Stimulated activated CD4-positive, alpha-beta T cell treated with anti-CD3 and anti-CD28 coated beads, Interleukin-2, amount 100 ng/mL, for 4 hours (primary cell): ENCODE measurements at places on chromosomes 5 and 9.

- no peak for DNase-seq
These were observed 18.9 kb downstream of the SQSTM1 start for GRCh38 chr5:179839328-179840256.

DNA sequence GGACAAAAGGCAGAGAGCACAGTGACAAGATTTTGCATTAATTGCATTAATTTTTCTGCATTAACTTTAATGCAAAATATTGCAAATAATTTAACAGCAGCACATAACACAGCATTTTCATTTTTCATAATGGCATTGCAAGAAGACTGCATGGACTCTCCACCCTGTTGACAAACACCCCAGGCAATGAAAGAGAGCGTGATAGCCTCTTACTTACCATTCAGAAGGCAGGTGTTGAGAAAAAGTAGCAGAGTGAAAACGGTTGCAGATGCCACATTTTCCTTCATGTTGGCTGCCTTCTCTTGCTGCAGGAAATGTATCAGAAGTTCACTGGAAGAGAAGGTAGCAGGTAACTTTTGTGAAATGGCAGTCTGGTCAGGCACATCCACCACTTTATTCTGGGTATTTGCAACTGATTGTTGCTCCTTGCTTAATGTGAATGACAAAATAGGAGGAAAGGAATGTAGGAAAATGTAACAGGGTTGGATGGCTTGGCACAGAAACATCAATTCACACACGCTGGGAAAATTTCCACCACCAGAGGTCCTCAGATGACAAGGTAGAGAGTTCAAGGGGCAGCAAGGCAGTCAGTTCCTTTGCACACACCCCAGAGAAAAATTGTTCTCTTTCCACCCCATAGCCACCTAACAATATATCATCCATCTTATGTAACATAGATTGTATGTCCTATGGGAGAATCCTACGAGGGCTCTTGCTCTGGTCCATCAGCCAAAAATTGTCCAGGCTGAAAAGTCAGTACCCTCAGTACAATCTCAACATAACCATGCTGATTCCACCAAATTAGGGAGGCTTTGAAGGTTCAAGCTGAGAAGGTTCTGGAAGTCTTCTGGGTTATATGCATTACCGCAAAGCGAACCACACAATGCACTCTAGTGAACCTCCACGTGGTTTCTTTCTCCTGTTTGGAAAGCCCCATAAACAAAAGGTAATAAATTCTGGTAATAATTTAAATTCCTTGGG lies 41.9 kb upstream of the AGXT2 start:
- DNase-seq: peak; percentile 17

DNA sequence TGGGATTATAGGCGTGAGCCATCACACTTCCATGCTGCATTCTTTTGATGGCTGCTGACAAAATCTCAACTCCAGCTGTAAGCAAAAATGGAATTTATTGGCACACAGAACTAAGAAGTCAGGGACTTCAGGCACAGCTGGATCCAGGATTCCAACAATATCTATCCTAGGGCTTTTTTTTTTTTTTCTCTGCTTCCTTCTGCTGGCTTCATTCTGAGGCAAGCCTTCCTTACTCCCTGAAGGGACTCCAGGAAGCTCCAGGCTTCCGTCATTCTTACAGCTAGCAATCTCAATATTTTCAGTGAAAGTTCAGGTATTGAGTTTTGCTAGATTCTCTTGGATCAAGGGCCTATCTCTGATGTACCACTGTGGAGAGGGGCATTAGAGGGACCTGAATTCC lies 66.1 kb downstream of the GALNT12 start:
- DNase-seq: no peak

- no peak for DNase-seq
These were observed 70.6 kb downstream of the DCP2 start for GRCh38 chr5:113047234-113047633.

DNA sequence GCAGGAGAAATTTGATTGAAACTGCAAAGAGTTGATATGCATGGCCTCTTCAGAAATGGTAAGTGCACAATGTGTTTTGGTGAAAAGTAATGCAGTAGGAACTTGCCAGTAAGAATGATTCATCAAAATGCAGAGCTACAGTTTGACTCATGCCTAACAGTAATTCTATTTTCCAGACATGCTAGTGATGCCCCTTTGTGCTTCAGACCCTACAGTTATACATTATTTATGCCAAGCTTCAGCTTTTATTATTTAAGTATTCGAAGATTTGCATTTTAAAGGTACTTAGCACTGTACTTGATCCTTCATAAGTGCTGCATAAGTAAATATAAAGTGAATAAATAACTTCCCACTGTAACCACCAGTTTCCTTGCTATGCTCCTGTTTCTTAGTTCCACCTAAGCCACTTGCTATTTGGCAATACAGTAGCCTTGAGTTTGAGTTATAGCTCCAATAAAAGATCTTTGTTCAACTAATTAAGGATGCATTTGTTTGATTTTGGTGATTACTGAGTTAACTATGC lies 3.6 kb upstream of the SPATA31E1 start:
- no peak for DNase-seq

GRCh38 chr9:131815970-131816873 lies 76.3 kb upstream of the RAPGEF1 start:
- DNase-seq: no peak

GRCh38 chr5:177295924-177296323 lies 7.6 kb downstream of the RAB24 start:
- DNase-seq: no peak

GRCh38 chr5:45454114-45454513 lies 242.1 kb downstream of the HCN1 start:
- DNase-seq: no peak

DNA sequence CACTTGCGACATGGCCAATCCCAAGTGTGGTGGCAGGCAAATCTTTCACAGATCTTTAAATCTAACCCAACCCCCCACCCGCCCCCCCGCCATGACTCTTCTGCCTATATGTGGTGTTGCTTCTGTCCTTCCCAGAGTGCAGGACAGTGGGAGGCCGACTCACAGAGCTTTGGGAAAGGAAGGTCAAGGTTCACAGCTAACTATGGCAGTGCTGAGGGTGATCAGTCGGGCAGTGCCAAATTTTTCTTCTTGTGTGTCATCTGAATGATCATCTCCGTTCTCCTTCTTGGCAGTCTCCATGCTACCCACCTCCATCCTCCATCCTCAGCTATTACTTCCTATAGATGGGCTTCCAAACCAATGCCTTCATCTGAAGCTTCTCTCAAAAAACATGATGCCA lies 129.0 kb upstream of the NFIB start:
- no peak for DNase-seq

GRCh38 chr9:25261445-25261844 lies 416.8 kb downstream of the TUSC1 start:
- no peak for DNase-seq

DNA sequence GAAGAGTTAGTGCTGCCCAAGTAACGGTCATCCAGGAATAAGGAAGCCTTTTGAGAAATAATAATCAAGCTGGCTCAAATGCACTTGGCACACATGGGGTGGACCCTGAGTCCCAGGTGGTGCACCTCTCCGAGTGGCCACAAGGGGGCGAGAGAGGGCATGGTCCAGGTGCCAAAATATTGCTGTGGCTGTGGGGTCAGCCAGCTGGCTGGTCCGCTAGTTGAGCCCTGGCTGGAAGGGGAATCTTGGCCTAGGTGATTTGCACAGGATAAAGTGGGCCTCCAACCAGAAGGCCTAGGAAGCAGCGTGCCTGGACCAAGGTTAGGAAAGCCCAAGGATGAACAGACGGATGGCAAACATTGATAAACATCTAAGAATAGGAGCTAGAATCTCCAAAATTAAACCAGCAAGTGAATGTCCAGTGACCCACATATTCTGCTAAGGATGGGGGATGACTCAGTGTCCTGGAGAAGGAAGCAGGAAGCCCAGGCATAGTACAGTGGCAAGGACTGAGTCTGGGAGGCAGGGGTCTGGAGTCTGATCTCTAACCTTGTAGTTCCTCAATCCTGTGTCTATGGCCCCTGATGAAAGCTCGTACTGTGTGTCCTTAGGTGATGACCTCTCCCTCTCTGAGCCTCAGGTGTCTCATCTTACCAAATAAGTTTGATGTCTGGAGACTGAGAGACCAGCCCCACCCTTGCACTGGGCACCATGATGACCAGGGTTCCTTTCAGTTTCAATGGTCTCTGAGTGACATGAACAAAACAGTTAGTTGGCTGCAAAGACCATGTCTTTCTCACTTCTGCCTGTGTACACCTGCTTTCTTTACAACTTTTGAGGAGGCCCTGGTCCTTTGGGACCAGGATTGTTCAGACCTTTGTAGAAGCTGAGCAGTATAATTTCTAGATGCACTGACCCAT lies 19.2 kb upstream of the SHB start:
- DNase-seq: peak; percentile 38

DNA sequence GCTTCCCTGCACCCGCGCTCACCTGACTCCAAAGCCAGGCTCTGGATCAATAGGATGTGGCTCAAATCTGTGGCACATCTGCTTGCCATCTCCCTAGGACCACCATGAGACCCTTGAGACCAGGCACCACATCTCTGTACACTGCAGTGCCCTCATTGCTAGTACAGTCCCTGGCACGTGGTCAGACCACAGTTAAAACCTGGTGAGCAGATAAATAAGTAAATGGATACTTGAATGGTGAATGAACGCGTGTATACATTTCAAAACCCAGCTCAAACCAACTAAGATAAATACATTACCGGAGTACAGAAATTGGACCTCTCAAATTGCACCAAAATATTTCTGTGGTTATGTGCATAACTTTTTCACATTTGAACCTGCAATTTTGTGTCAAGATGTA lies 221.2 kb upstream of the IRX4 start:
- no peak for DNase-seq

GRCh38 chr9:79215821-79216220 lies 355.9 kb upstream of the TLE4 start:
- no peak for DNase-seq

- DNase-seq: no peak
These were observed 722.9 kb upstream of the RGMB start for GRCh38 chr5:98050583-98050982.

DNA sequence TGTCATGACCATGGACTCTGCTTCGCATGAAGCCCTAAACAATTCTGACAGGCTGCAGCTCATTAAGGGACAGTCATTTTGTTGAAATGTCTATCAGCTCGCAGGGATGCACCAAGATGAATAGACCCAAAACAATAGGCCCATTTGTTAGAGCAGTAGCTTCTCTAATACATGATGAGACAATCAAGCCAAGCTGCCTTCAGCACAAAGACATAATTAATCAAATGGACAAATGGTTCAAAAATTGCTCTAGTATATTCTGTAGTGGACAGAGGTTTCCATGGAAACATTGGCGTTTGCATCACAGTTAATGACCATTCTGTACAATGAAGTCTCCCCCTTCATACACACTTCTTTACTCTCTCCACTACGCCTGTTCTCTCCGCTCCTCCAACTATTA lies 274.6 kb downstream of the ANXA1 start:
- no peak for DNase-seq

DNA sequence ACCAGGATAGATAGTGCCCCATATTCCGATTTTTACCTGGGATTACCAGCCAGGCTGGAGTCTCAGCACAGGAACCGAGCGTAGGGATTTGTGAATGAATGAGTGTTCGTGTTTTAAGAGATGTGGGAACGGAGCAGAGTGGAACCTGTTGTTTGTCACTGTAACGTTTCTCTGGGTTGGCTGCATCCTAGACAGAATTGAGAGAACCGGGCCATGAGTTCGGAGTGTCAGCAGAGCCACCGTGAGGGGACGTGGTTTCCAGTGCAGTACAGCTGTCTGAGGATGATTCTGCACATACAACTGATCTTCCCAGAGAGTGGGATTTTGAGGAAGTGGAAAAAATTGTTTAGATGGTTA lies 1.2 kb downstream of the PDE8B start:
- no peak for DNase-seq

DNA sequence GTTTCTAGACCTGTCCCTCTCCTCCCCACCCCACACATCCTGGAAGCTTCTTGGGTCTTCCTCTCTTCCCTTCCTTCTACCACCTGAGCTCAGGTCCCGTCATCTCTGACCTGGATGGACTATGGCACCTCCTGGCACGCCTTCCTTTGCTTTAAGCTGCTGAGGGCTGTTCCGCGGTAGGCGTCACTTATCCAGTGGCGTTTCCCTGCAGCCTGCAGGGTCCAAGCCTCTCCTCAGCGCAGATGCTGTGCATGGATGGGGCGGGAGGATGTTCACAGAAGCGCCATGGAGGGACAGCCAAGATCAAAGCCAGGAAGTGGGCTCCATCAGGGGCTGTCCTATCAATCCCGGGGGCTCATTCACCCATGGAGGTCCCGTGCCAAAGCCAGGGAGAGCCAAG lies 23.8 kb upstream of the CNOT6 start:
- DNase-seq: no peak

DNA sequence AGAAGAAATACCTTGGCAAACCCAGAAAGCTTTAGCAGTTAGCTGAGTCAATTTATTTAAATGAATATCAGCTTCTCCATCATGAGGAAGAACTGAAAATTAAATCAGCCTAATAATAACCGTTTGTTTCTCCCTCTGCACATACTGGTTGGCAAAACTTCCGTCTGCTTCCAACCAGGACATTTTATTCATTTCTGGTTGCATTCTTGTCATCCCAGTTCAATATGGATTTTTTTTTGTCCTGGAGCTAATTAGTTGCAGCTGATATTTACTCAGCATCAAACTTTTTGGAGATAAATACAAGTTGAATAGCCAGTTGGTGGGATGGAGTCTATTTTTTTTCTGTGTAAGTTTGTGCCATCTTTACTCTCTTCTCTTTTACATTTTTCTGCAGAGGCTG lies 126.5 kb upstream of the GDNF start:
- DNase-seq: no peak

- DNase-seq: no peak
These were observed 165.6 kb downstream of the SMARCA2 start for GRCh38 chr9:2180704-2181103.

GRCh38 chr9:95511616-95511931 lies 5.2 kb downstream of the PTCH1 start:
- no peak for DNase-seq

DNA sequence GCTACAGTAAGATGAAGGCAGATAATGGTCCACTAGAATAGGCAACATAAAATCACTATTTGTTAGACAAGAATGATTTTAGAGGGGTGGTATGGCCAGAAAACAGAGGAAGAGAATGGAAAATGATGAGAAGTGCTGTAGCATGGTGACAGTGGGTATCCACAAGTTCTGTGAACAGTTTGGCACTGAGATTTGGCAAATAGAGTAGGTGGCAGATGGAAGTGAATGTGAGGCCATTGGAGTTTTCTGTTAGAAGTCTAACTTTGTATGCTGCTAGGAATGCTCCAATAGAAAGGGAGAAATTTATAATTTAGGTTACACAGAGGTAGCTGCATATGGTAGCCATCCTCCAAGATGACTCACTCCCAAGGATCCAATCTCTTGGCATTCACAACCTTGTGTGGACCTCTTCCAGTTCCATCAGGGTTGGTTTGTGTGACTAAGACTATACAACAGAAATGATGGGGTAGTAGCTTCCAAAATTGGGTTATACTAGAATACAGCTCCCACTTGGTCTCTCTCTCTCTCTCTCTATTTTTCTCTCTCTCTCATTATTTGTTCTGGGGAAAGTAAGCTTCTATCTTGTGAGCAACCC lies 646.9 kb upstream of the ZNF608 start:
- DNase-seq: no peak

- no peak for DNase-seq
These were observed 33.6 kb downstream of the LRRTM2 start for GRCh38 chr5:138841531-138841930.
